ENCODE measurements at places on chromosomes 3 and 15.
A peak's percentile ranks its signal among the peaks of the same experiment; 100 is the strongest.

DNA sequence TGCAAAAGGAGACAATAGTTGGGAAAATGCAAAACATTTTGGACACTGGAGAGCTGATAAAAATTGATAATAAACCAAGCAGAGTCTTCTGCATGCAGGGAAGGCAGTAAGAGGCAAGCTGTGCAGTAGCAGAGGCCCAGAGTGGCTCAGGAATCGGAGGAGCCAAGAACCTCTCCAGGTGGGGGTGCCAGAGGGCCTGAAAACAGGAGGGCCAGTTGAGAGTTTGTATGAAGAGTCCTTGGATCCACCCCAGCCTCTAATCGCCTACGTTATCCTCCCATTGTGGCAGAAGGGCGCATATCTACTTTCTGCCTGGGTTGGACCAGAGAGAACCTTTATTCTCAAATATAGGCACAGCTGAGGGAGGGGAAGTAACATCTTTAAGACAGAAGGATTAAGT is 48.9 kb upstream of the RBP1 start:
- DNase-seq, result no peak

GRCh38 chr3:65584913-65585312 is 453.8 kb downstream of the MAGI1 start:
- DNase-seq, result no peak

DNA sequence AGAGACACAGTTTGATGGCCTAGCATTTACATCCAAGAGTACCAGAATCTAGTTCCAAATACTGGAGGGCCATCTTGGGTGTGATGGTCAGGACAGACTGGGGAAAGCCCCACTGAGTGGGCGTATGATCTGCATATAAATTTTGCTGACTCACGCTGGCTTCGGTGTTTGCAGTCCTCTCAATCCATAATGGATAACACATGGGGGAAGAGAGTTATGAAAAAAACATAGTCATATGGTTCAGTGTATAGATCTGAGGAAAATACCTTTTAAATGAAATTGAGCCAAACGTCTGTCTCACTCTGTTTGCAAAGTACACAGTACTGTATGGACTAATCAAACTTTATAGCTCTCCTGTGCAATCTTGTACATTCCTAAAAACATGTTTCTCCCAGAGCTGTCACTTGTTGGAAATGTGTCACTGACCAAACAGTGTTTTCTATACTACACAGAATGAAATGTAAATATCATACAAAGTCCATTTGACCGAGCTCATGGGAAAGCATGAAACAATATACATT is 125.3 kb upstream of the THBS1 start:
- DNase-seq, result peak; percentile 89

GRCh38 chr3:28743831-28744230 is 395.2 kb upstream of the AZI2 start:
- DNase-seq, result no peak

GRCh38 chr3:13257666-13258065 is 162.5 kb downstream of the NUP210 start:
- DNase-seq, result no peak

- no peak for DNase-seq
Observed at GRCh38 chr15:69562564-69562963, 109.9 kb downstream of the RPLP1 start.

GRCh38 chr15:50652671-50653070 is 33.9 kb downstream of the TRPM7 start:
- DNase-seq, result no peak

DNA sequence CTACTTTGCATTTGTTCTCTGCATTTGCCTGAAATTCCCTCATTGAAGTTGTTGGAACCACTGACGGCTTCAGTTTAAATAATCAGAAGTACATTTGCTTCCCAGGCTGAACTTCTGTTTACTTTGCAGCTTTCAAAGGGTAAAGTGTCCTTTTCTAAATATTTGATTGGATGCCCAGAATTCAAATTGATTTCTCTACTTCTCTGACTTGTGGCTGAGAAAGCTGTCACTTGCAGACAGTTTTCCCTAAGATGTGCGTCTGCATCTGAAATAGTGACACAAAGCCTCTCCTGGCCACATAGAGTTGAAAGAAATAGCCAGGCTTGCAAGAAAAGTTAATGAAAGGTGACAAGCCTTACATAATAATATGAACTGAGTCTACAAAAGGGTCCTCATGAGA is 299.6 kb downstream of the THSD4 start:
- no peak for DNase-seq

- peak; percentile 80 for DNase-seq
Observed at GRCh38 chr3:13379201-13379830, 40.8 kb downstream of the NUP210 start.

- no peak for DNase-seq
Observed at GRCh38 chr3:172229462-172229861, 190.1 kb downstream of the FNDC3B start.

- DNase-seq, result no peak
Observed at GRCh38 chr3:13783476-13783875, 96.4 kb downstream of the WNT7A start.

GRCh38 chr15:83398626-83399025 is 48.5 kb upstream of the SH3GL3 start:
- peak; percentile 54 for DNase-seq

- peak; percentile 29 for DNase-seq
Observed at GRCh38 chr3:153127788-153128187, 34.2 kb upstream of the RAP2B start.

DNA sequence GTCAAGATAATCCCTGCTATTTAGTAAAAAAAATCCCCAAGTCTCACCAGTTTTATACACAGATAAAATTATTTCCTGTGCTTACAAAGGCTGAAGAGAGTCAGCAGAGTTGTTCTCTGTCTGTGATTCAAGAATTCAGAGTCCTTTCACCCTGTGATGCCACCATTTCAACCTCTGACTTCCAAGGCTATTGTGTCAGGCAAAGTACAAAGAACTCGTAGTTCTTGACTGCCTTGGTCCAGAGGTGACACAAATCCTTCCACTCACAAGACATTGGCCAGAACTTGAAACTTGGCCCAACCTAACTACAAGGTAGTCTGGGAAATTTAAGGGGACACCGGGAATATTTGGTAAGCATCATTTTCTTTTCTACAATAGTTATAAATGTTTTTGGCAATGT is 34.9 kb upstream of the CMC1 start:
- no peak for DNase-seq

- peak; percentile 49 for DNase-seq
Observed at GRCh38 chr3:188431553-188431952, 277.6 kb downstream of the LPP start.

- no peak for DNase-seq
Observed at GRCh38 chr3:55771503-55771902, 284.4 kb upstream of the WNT5A start.

DNA sequence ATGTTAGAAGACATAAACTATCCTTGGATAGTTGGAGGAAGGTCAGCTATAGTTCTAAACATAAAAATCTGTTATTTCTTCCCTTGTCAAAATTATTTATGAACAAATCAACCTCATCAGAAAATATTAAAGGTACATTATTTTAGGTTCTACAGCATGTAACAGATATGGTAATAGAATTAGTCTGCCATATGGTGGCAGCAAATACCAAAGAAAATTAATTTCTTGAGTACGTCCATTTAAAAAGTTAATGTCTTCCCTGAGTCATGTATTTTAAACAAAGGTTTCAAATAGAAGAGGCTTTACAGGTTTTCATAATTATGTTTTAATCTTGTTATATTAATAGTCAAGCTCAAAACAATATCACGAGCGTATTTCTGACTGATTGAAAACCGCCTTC is 17.9 kb upstream of the ANKRD28 start:
- peak; percentile 77 for DNase-seq

GRCh38 chr3:59285560-59285959 is 235.7 kb upstream of the CFAP20DC start:
- peak; percentile 55 for DNase-seq

- DNase-seq, result no peak
Observed at GRCh38 chr3:100263583-100263982, 2.8 kb downstream of the TBC1D23 start.

GRCh38 chr15:64461721-64462162 is 1.4 kb downstream of the ZNF609 start:
- DNase-seq, result peak; percentile 36

GRCh38 chr3:140708815-140709214 is 31.0 kb downstream of the TRIM42 start:
- DNase-seq, result no peak

GRCh38 chr15:44593042-44593736 is 56.2 kb downstream of the EIF3J start:
- DNase-seq, result peak; percentile 6

DNA sequence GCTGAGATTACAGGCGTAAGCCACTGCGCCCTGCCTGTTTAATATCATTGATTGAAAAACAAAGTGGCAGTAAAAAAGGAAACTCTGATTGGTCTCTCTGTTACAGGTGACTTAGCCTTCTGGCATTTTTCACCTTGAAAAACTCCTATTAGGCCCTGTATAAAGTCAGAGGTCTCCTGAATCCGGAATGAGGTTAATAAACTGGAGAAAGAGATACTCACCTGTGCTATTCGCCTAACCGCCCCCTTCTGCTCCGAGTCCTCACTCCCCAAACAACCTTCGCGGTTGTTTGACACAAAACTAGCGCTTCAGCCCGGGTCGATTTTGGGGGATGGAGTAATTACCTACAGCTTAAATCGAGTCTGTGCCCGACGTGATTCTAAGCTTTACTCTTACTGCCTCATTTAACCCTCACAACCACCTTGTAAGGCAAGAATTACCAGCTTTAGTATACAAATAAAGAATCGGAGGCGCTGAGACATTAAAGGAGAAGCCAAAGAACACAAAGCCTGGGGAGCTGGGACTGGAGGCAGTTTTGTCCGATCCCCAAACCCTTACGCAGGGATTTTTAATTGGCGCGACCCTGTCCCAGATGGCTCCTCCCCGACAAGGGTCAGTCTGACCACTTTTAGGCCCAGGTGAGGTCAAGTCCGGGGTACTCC is 441 bp downstream of the CEP70 start:
- peak; percentile 2 for DNase-seq

GRCh38 chr3:14410106-14410502 is 7.7 kb downstream of the SLC6A6 start:
- DNase-seq, result no peak

DNA sequence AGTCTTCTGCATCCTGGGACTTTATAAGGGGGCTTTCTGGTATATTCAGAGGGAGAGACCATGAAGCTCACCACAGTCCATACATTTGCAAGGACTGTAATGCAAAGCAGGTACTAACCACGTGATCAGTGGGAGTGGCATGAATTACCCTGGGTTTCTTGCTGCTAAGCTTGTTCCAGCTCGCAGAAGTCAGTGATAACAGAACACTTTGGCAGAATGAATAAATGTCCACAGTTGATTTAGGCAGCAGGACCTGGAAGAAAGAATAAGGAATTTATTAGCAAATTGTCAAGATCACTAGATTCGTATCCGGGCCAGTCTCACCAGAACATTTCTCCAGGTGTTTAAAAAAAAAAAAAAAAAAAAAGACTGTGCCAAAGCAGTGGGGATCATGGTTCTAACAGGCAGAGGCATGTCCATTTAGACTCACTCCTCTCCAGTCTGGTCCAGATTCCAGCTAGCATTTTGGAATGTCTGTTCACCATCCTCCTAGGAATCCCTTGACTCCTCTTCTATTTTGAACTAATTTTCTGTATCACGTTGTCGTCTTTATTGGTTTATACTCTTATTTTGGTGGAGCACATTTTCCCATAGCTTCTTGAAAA is 24.5 kb downstream of the HHLA2 start:
- DNase-seq, result no peak

DNA sequence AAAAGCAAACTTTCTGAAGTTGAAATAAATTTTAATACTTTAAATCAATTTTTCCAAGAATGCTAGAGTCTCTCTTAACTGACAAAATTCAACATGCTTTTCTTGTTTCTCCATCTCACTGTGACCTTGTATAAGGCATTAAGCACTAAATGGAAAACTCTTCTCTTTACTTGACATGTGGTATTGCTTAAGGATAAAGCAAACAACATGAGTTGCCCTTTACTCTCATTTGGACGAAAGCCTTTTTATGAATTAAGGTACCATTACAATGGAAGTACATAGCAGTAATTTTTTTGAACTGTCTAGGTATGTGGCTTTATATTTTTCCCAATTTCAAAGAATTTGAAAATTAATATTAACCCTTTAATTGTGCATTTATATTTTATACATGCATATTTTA is 1.4 kb downstream of the STRIT1 start:
- DNase-seq, result peak; percentile 26

GRCh38 chr3:43206632-43207031 is 79.7 kb upstream of the SNRK start:
- no peak for DNase-seq

DNA sequence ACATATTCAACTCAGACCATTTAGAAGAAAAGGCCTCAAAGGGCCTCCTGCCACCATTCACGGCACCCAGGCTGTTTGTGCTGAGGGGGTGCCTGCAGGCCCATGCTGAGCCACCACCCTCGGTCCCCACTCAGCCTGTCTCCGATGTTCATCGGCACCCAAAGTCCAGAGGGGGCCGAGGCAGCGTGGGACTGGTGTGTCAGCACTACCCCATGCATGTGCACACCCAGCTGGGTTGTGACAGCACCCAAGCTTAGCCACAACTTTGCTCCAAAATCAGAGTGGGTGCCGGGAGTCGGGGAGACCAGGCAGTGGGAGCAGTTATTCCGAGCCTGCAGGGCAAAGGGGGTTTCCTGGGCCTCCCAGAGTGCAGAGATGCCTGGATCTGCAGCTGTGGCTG is 508.5 kb upstream of the ZNF717 start:
- no peak for DNase-seq

DNA sequence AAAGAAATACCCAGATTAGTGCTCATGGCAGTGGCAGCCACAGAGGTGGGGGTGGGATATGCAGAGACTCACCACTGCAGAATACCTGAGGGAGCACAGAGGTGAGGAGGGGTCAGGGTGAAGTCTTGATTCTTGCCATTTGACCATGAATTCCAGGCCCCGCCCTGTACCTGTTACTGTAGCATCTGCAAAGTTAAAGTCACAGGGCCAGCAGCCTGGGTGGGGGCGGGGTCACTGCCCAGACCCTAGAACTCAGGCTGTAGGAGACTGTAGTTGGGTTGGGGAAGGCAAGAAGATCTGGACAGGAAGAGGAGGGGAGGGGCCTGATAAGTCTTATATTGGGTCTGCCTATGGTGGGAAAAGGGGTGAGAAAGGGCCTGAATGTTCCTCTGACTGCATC is 14.5 kb downstream of the CCDC71 start:
- DNase-seq, result no peak

DNA sequence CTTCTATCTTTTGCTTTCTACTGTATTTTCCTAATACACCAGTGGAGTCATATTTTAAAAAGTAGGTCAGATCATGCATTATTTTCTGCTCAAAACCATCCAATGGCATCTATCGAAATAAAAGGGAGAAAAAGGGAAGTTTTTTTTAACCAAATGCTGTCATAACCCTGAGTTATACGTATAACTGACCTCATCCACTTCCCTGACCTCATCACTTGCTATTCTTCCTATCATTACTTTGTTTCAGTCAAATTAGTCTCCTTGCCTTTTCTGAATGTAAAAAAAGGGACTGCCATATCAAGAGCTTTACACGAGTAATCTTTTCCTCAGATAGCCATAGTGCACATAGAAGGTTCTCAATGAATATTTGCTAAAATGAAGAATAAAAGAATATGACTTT is 1383.6 kb downstream of the ZPLD1 start:
- DNase-seq, result no peak

All from fibroblast of skin of scalp (primary cell).